ENCODE measurements at places on chromosomes 16 and 17.

GRCh38 chr16:642189-643049, 791 bp downstream of the MCRIP2 start:
- no peak for DNase-seq

GRCh38 chr16:88888461-88889387, 22.3 kb upstream of the PABPN1L start:
- no peak for DNase-seq

DNA sequence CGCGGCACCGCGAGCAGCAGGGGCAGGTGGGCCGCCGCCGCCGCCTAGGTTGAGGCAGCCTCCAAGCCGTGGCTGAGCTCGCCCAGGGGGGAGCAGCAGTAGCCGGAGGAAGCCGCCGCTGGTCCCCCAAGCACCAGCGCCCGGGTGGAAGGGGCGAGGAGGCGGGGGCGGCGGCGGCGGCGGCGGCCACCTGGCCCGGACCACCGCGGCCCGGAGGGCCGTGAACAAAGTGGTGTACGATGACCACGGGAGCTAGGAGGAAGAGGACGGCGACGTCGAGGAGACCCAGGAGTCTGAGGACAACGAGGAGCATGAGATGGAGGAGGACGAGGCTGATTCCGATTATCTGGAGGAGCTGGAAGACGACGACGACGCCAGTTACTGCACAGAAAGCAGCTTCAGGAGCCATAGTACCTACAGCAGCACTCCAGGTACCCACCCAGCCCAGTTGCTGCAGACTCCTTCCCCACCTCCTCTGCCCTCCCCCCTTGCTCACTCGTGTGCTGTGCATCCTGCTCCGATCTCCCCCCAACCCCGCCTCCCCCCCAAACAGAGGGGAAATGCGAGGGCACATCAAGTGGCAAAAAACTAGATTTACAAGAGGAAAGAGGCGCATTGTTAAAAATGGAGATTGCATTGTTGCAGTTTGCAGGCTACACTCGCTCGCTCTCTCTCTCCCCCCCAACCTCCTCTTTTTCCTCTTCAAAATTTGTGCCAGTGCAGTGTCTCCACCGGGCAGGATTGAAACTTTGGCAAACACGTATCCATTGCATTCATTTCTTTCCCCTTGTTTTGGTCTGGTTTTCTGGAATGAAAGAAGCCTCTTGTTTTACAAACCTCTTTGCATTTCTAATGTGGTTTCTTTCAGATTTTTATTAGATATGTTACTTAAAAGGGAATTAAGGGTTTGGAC, 41.8 kb upstream of the AMZ2 start:
- no peak for DNase-seq

DNA sequence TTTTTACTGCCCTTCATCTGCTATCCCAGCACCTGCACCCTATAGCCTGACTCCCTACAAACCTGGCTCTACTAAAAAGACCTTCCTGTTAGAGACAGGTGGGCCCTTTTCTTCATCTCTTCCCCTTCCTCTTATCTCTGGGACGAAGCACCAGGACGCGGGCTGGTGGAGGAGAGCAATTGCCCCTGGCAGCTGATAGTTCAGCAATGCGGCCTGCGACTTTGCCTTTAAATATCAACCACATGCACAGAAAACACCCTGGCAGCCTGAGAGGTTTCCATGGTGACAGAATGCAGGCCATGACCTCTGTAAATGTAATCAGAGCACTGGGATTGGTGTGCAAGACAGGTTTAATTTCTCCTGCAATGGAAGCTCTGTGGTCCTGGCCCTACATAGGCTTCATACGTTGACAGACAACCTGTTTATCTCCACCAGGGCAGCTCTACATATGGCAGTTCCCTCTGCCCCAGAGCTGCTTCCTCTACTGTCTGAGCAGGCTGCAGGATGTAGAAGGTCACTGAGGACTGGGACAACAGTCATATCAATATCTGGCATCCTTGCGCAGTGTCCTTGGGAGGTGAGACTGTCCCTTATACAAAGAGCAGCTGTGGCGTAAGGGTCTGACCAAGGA, 10.0 kb upstream of the SKAP1 start:
- DNase-seq, result no peak
